ENCODE measurements at places on chromosomes 4 and X.

DNA sequence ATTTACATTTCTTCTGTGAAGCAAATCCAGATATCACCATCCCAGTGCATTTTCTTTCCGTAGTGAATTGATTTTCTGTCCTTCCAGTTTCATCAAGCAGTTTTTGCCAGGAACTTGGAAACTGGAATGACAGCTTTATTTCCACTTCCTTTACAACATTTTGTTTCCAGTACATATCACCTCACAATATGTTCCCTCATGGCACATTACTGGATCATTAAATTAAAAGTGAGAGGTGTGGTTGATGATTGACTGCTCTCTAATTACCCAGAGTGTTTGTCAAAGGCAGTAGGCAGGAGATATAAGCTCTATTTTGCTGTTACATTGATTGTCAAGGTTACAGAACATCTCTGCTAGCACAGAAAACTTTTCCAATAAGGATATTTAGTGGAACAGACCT is 22.3 kb upstream of the ACE2 start:
- DNase-seq, result no peak

DNA sequence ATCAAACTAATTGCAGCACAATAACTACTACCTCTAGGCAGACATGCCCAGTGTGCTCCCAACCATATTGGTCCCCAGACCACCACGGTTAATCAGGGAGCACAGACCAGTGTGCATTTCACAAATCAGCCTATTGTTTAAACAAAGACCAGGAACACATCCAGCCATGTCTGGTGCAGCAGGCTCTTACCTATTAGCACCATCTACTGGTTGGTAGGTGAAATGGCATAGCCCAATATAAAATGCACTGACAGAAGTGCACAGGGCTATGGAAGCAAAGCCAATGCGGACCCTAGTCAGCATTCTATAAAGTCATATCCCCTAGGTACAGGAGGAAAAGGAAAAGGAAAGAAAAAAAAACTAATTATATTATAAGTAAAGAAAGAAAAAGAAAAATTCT is 15.5 kb upstream of the CYLC1 start:
- DNase-seq, result no peak

DNA sequence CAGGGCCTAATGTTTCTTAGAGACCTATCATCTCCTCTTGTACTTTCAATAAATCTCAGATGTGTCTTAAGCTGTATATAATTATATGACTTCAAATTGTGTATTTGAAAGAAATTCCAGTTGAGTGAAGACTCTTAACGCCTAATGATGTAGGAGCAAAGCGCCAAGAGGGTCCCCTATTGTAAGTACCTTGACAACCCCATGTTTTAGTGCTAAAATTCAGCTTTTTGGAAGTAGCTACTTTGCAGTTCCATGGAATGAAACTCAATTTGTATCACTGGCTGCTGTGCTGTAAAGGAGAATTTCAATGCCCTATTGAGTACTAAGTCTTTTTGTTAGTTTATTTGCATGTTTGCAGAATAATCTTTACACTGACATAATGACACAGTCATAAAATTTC is 1826.6 kb upstream of the AGA start:
- no peak for DNase-seq

DNA sequence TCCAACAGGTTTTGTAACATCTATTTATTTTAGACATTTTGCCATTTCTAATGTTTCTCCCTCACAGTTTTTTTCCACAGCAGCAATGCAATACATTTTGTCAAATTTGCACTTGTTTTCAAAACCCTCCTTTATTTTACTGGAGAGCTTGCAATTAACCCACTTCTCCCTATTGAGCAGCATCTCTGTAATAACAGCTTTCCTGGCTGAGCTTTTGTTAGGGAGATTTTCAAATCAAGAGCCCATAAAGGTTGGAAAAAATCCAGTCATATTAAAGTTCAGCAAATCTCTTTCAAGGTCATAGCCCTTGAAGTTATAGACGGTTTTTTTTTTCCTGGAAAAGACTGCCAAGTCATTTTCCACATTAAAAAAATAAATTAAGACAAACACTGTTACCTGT is 450.6 kb upstream of the TENM3 start:
- DNase-seq, result no peak

GRCh38 chr4:26342328-26343037 is 21.7 kb downstream of the RBPJ start:
- no peak for DNase-seq

DNA sequence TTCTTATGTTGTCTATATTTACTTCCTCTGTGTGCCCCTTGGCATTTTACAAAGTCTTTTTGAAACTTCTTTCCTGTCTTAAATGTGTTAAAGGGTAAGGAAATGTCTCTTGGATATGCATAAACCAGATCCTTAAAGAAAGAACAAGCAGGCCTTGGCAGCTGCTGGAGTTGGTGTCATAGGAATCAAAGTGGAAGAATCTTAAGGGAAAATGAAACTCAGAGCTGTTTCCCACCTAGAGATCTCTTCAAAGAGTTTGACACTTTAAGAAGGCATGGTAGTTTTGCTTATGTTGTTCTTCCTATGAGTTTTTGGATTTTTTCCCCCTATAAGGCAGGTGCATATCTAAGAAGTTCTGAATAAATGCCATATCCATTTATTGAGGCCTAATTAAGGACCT is 37.0 kb upstream of the CWH43 start:
- DNase-seq, result no peak

GRCh38 chrX:70969635-70970481 is 39.0 kb upstream of the SLC7A3 start:
- DNase-seq, result no peak

GRCh38 chr4:147312376-147313046 is 168.4 kb upstream of the EDNRA start:
- DNase-seq, result no peak

DNA sequence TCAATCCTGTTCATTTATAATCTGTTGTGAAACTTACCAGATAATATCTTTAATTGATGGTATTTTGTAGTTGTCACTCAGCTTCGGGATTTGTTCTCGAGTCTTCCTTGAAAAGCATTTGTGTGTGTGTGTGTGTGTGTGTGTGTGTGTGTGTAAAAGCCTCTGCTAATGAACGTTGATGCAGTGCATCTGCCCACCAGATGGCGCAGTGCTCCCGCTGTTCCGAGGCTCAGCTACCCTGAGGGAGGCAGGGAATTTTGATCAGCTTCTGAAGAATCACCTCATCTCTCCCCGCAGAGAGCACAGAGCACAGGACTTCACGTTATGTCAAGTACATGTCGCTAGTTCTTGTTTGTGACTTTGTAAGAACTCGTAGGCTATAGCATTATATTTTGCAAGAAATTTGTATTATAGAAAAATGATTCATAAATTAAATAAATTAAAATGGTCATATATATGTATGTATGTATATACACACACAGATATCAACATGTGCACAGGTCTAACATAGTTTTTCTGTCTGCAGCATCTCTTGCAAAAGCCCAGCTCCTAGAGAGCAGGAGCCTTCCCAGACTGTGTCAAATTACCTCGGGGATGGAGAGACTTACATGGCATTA is 316.7 kb upstream of the IGFBP7 start:
- DNase-seq, result no peak

Data from activated naive CD8-positive, alpha-beta T cell treated with anti-CD3 and anti-CD28 coated beads, Interleukin-2, amount 50 U/mL, for 16 hours (primary cell).